ENCODE measurements at places on chromosomes 11 and 22.

GRCh38 chr11:57471496-57471895 lies 11.2 kb downstream of the RTN4RL2 start:
- DNase-seq = no peak

DNA sequence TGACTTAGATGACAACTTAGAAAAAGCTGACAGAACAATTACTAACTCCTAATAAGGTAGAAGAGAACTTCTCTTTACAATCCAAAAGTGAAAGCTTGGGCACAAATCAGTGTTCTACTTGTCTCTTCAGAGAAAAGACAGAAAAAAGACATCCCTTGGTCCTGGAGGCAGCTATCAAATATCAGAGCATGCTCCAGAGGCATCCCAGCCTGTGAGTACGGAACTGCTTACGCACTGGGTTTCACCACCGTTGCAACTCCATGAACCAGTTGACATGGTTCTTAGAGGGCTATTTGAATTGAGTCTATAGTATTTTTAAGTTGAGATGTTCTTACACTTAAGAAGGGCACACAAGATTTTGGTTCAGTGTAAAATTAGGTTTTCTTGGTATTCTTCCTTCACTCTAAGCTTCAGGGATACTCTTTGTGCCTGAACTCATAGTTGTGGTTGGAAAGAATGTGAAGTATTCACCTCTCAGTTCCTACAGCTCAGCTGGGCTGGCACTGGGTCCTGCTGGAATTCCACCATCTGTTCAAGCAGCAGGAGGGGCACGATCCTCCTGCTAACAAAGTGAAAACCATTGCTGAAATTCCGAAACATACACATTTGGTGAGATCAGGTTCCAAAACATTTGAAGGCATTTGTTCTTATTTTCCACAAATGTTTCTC lies 6.3 kb downstream of the AKIP1 start:
- DNase-seq = no peak

- no peak for DNase-seq
These were observed 78.6 kb downstream of the PARVA start for GRCh38 chr11:12455938-12456337.

DNA sequence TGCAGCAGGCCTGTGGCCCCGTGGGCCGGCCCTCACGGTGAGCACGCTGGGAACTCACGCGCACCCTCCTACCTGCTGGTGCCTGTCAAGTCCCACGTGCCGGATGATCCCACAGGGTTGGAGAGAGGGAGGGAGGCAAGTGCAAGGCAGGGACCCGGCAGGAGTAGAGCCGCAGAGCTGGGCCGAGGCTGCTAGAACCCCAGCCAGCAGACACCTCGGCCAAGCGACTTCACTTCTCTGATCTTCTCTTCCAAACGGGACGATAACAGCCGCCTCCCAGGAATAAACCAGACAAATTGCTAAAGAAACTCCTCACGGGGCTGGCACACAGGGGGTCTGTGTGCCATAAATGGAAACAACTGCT lies 1232.8 kb downstream of the TBC1D22A start:
- DNase-seq = no peak

- DNase-seq = no peak
These were observed 730.6 kb downstream of the METTL15 start for GRCh38 chr11:28838741-28839140.

DNA sequence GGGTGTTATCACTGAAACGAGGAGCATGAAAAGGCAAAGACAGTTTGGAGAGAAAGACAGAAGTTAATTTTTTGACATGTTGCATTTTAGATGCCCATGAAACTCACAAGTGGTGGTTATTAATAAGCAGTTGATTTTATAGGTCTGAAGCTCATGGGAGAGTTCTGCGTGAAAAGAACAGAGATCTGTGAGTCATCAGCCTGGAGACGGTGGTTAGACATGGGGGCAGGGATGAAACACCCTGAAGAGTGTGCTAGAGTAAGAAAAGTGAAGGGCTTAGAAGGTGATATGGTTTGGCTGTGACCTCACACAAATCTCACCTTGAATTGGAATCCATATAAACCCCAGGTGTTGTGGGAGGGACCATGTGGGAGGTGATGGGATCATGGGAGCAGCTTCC lies 289.1 kb upstream of the ISX start:
- no peak for DNase-seq

DNA sequence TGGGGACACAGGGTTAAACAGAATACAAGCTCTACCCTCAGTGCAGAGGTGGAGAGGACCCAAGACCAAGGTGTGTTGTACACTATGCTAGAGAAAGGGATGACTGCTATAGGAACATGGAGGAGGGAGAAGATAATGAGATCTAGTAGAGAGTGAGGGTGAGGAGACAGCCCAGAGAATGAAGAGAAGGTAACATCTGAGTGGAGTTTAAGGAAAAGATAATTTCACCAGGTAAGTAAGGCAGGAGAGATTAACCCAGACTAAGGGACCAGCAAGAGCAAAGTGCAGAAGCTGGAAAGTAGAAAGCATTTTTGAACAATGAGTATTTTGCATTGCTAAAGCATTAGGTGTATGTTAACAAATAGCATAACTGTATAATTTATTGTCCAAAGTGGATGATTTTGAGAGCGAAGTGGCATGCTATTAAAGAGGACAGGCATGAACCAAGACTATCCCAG lies 128.8 kb downstream of the RASSF10 start:
- no peak for DNase-seq

DNA sequence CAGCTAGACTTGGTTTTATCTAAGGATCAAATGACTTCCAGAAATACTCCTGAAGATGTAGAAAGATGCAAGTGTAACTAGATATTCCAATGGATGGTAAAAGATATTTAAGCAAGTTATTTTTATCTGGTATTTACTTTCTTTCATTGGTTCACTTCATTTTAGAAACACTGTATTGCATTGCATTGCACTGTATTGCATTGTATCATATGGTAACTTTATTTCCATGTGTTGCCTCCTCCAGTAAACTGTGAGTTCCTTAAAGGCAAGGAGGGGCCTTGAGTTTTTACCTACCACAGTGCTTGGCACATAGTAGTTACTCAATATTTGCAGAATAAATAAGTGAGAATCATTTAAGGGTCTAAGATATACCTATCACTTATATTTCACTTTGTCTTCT lies 31.8 kb upstream of the FLI1 start:
- no peak for DNase-seq

DNA sequence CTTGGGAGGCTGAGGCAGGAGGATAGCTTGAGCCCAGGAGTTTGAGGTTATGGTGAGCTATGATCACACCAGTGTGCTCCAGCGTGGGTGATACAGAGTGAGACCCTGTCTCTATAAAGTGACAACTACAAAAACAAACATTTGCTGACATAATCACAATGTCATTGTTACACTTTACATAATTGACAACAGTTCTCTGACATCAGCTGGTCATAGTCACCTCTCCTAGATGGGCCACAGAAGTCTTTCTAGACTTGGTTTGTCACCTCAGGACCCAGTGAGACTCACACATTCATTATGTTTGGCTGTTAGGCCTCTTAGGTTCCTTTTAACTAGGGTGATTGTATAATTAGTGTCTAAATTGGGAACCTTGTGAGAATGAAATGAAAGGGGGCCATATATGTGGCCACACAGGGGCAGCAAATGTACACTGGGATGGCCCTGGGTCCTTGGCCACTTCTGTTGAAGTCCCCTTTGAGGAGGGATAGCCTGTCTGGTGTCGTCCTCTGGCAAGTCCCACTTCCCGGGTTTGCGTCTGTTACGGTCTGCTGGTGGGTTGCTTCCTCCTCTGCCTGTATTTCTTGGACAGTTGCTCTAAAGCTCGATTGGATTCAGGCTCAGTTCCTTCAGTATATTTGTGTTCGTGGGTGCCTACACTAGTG lies 5.8 kb upstream of the PPIL2 start:
- no peak for DNase-seq

DNA sequence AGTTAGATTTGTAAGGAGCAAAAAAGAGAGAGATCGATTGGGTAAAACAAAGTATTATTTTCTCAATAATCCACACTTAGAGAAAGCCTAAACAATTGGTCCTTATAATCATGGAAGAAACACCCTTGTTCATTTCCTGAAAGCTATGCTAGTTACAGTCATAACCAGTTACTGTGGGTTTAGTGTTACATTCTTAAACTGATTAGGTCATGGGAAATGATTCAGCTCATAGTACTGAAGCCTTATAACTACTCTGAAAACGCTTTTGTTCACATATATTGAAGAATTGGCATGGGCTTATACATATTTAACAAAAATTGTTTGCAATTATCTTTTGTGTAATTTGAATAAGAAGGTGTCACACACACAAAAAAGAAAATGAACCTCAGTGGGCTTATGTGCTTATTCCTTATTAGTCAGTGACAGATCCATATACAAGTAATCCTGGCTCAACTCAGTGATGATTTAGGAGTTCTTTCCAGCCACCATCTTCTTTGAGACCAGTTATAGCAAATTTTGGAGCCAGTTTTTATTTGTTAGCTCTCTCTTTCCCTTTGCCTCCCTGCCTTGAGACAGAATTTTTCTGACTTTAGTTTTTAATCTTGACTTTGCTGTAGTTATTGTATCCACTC lies 198.5 kb upstream of the CTSC start:
- DNase-seq = no peak

- peak; percentile 17 for DNase-seq
These were observed 98.3 kb upstream of the CHRM4 start for GRCh38 chr11:46489656-46490560.

DNA sequence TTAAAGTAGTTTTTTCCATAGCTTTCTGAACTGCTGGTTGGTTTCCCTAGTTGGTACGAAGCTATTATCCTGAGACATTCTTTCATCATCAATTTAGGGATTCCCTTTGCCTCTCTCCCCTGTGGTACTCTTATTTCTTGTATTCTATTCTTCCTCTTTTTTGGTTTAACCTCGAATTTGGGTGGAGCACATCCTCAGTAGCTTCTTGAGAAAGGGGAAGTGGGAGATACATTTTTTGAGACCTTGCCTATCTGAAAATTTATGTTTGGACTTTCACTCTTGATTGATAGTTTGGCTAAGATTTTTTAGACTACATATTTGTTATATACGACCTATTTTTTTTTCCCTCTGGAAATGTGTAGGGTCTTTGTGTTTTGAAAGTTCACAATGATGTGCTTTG lies 121.7 kb upstream of the ZBED5 start:
- no peak for DNase-seq

DNA sequence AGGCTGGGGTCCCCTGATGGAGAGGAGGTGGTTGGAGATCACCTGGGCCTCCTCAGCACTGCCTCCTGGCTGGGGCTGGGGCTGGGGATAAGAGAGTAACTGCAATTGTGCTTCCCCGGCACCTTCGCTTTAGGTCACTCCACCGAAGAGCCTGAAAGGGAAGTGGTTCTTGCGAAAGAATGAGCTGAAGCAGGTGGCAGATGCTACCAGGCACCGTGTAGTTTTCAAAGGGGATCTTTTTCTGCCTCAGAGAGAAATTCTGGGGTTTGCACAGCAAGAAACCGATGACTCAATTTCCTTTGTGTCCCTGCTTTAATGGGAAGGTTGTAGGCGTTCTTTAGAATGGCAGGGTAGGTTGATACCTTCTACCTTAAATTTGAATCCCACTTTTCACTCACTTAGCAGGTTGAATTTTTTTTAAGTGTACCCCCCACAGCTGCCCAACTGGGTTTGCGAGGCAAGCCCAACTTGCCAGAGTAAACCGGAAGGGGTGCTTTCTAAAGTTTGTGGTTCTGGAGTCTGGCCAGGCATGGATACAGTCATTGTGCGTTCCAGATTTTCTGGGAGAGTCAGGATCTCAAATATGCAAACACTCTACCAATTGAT lies 5.3 kb downstream of the CD44 start:
- DNase-seq = peak; percentile 52

- DNase-seq = no peak
These were observed 146.2 kb downstream of the ST3GAL4 start for GRCh38 chr11:126501641-126502040.

DNA sequence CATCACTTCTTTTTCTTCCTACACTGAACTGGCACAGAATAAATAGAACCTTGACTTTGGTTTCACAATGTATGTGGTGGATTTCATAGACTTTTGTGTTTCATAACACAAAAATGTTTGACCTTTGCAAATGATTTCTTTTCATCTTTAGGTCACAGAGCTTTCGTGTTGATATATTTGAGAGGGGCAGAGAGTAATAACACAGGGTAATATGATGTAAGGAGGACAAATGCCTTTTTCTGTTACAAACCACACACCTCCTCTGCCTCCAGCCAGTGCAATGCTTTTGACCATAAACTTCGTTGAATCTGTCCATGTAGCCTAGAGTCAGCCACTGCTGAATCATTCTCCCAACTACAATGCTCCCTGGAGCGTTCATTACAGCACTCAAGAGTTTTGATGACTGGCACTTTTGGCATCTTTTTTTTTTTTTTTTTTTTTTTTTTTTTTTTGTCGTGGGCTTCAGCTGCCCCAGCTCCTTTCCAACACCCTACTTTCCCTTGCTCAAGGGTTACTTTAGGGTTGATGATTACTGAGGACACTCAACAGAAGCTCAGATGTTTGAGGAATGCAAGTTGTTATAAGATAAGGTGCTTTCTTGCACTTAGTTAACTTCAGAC lies 11.4 kb upstream of the CAT start:
- DNase-seq = no peak

GRCh38 chr22:35150183-35151107 lies 84.5 kb downstream of the ISX start:
- DNase-seq = peak; percentile 56

DNA sequence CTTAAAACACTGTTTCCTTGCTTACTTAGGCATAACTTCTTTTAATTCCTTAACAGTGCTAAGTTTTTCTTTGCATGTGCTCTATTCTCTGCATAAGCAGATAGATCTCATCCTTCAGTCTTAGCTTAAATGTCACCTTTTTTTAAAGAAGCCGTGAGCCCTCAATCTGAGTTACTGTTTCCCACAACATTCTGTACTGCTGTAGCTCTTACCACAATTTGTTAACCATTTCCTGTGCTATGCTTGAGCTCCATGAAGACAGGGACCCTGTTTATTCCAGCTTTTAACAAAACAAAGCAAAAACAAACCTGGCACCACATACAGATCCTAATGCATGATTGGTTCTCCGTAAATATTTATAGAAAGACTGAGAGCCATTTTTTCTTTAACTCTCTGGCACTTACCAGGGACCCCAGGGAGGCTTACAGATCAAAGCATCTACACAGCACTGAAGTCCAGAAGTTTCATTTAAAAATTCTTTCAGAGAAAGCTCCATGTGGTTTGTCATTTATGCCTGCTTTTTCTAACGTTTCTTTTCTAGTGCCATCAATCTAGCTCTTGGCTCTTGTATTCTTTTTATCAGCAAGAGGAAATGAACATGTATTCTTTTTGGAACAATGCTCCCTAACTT lies 74.9 kb downstream of the DYNC2H1 start:
- DNase-seq = no peak

- DNase-seq = peak; percentile 36
These were observed 972 bp upstream of the TSSC4 start for GRCh38 chr11:2399488-2400068.

GRCh38 chr11:58318532-58318931 lies 40.3 kb downstream of the OR5B17 start:
- DNase-seq = no peak

- no peak for DNase-seq
These were observed 130.1 kb upstream of the SYN3 start for GRCh38 chr22:33188326-33188725.

DNA sequence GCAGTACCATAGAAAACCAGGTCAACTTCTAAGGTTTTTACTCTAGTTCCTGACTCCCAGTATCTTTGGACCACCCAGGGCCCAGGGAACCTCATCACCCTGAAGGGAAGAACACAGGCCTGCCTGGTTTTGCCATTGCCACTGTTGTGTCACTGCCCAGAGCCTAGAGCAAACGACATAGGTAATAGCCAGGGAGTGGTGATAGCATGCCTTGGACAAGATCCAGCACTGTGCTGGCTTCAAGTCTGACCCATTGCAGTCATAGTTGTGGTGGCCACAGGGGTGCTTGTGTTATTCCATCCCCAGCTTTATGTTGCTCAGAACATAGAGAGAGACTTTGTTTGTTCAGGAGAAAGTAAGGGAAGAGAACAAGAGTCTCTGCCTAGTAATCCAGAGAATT lies 2310.2 kb downstream of the LRRC4C start:
- no peak for DNase-seq
